PC-3 (cell line): ENCODE measurements at places on chromosomes 5 and 9. TPM values are rescaled to one million over a fixed set of nuclear protein-coding genes. Genes with fewer than 3 reads are reported as not detected.

DNA sequence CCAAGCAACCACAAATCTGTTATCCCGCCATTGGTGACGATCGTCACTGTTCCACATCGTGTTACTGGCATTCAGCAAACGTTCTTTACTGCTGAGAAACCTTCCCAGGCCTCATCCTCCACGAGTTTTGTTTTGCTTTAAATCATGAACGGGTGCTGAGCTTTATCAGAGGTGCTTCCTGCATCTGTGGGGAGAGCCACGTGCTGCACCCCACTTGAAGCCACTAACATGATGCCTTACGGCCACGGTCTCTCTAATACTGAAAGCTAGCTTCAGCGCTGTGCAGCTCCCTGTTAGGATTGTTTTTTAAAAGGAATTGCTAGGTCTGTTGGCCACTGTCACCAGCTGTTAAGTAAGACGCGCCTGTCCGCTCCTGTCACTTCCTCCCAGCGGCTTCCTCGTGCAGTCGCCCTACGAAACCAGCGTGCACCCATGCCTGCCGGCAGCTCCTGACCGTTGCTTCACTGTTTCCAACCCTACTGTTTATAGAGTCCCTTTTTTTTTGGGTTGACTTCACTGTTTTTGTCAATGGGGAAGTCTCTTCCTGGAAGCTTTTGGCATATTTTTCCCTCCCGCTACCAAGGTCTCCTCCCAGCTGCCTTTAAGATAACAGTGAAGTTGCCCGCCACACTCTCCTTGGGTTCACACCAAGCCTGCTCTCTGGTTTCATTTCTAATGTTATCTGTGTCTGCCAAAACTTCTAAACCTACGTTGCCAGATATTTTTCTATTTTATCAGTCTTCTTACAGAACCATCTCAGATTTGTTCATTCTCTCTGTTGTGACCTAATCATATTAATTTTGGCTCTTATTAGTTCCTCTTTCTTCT lies 20.3 kb downstream of the LPCAT1 start:
- no peak overlapping the region for H3K27ac ChIP-seq
- H3K27me3 ChIP-seq, result no peaks in the 10 kb centered on the region

DNA sequence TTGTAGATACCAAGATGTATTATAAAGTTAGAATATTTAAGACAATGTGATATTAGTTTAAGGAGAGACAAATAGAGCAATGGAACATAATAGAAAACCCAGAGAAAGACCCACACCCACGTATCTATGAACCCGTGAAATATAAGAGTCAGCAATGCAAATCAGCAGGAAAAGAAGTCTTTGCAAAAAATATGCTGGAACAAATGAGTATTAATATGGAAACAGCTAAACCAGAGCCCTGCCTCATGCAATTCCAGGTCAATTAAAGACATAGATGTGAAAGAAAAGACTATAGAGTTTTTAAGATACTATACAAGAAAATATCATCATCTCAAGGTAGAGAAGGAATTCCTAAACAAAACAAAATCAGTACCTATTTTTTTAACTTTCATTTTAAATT lies 23.1 kb upstream of the IL3 start:
- peaks cover 13% of the 10 kb centered on the region for H3K27me3 ChIP-seq
- H3K27ac ChIP-seq, result no peak overlapping the region
- DNase-seq, result no peak
- H3K4me1 ChIP-seq, result no peaks in the 10 kb centered on the region
- H3K36me3 ChIP-seq, result no peaks in the 10 kb centered on the region
- H3K4me3 ChIP-seq, result no peak overlapping the region

The PRR16 gene
- total RNA-seq, result 2.4 and 3.6 TPM in 2 replicates

DNA sequence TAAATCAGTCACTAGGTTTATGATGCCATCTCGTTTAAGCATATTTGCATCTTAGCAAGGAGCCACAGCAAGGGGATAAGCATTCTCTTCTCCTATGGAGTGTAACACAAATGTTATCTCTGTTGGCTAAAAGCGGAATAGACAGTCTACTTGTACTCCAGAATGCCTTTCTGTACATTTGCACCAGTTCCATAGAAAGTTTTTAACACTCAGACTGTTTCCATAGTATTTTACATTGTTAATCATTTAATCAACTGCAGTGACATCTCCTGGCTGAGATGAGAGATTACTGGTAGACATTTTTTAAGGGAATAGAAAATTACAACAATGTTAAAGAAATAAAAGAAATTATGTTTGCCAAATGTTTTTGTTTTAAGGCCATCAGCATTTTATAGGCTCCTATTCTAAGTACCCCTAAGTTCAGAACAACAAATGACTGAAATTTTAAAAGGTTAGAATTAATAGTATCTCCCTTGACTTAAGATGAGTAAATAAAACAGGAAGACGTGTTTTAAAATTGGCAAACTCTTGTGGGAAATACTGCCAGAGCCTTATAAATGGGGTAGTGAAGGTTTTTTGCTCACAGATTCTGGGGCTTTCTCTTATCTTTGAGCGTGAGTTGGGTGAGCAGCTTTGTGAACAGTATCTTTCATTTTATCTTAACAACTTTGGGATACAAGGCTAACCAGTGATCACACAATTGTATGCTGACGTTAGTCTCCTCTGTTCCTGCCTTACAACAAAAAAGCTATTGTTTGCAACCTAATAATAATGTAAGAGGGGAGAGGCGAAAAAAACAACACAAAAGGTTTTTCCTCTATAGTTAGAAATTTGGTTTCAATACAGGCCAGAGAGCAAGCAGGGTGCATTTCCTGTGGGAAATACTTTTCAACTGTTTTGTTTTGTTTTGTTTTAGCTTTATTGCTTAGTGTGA lies 294.3 kb downstream of the FBXL7 start:
- no peaks in the 10 kb centered on the region for H3K4me1 ChIP-seq
- no peak overlapping the region for H3K27ac ChIP-seq
- H3K36me3 ChIP-seq, result no peaks in the 10 kb centered on the region
- H3K27me3 ChIP-seq, result no peaks in the 10 kb centered on the region

- DNase-seq, result no peak
- H3K4me3 ChIP-seq, result no peak overlapping the region
- H3K27me3 ChIP-seq, result peaks cover 13% of the 10 kb centered on the region; the same call in 1 of the 2 replicates
- no peak overlapping the region for H3K27ac ChIP-seq
- H3K4me1 ChIP-seq, result 0 out of 2 replicates have a peak, but pooled peaks cover 3% of the 10 kb centered on the region
- no peaks in the 10 kb centered on the region for H3K36me3 ChIP-seq
Measured at GRCh38 chr9:36948051-36948450, 86.0 kb downstream of the PAX5 start.

- no peaks in the 10 kb centered on the region for H3K36me3 ChIP-seq
- no peak overlapping the region for H3K27ac ChIP-seq
- H3K4me1 ChIP-seq, result no peaks in the 10 kb centered on the region
- no peak overlapping the region for H3K4me3 ChIP-seq
- peaks cover 24% of the 10 kb centered on the region for H3K27me3 ChIP-seq
- DNase-seq, result no peak
Measured at GRCh38 chr9:135249191-135249590, 161.7 kb downstream of the OLFM1 start.

GRCh38 chr5:38453921-38454320 lies 102.5 kb downstream of the LIFR start:
- no peak overlapping the region for H3K27ac ChIP-seq
- no peak for DNase-seq
- no peaks in the 10 kb centered on the region for H3K36me3 ChIP-seq
- H3K4me3 ChIP-seq, result no peak overlapping the region
- H3K27me3 ChIP-seq, result no peaks in the 10 kb centered on the region

The SRA1 gene
- 48.6 and 55.8 TPM in 2 replicates for total RNA-seq

DNA sequence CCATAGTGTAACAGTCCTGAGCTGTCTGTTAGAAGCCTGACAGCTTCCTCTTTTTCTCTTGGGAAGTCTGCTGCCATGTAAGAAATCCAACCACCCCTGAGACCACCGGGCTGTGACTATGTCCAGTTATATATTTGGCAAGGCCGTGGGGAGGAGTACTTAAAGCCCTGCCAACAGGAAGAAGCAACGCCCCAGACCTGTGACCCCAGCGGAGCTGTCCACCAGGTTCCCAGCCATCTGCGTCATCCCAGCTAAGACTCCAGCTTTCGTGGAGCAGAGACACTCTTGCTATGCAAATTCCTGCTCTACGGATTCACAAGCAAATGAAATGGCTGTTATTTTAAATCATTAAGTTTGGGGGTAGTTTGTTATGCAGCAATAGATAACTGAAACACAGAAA lies 417.3 kb downstream of the TLE4 start:
- no peaks in the 10 kb centered on the region for H3K4me1 ChIP-seq
- H3K4me3 ChIP-seq, result no peak overlapping the region
- no peaks in the 10 kb centered on the region for H3K27me3 ChIP-seq
- H3K36me3 ChIP-seq, result no peaks in the 10 kb centered on the region

The CCDC180 gene
- total RNA-seq, result 0.55 and 0.69 TPM in 2 replicates
